NCI-H526 (cell line): ENCODE measurements at places on chromosomes 3 and 15.
A peak's percentile ranks its signal among the peaks of the same experiment; 100 is the strongest.

DNA sequence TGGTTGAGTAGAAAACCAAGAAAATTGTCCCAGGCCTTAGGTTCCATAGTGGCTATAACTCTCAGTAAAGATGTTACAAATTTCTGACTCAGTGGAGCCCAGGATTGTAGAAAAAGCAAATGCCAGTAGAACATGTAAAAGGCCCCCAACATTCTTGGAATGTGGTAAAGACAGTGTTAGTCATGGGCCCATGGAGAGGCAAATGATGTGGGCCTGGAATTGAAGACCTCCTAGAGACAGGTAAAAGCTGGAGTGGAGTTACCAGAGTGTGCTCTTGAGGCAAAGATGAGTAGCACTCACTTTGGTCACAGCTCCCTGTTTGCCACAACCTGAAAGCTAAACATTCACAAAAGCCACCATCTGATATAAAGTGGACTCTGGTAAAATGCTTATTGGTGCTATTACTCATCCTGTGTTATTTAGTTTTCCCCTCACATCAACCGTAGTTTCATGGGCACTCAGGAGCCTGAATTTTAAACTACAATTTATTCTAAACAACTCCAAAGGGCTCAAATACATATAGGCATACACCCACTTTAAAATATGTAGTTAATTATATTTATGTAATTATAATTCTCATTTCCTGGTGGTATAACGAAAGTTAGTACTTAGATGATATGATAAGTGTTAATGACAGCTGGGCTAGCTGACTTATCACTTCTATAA lies 359.6 kb upstream of the NECTIN3 start:
- no peak for DNase-seq

GRCh38 chr3:188043891-188044290 lies 110.1 kb upstream of the LPP start:
- DNase-seq = no peak

DNA sequence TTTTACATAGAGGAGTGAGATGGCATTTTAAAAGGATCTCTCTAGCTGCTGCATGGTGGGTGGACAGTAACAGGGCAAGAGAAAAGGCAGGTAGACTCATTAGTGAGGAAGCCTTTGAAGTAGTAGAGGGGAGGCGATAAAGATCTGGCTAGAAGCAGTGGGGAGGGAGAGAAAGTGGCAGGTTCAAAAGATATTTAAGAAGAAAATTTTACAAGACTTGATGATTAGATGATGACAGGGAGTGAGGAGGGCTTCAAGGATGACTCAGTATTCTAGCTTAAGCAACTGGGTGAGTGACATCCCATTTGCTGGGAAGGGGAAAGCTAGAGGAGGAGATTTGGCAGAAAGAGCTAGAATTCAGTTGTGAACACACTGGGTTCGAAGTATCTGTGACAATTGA lies 3.8 kb upstream of the BRPF1 start:
- DNase-seq = no peak

DNA sequence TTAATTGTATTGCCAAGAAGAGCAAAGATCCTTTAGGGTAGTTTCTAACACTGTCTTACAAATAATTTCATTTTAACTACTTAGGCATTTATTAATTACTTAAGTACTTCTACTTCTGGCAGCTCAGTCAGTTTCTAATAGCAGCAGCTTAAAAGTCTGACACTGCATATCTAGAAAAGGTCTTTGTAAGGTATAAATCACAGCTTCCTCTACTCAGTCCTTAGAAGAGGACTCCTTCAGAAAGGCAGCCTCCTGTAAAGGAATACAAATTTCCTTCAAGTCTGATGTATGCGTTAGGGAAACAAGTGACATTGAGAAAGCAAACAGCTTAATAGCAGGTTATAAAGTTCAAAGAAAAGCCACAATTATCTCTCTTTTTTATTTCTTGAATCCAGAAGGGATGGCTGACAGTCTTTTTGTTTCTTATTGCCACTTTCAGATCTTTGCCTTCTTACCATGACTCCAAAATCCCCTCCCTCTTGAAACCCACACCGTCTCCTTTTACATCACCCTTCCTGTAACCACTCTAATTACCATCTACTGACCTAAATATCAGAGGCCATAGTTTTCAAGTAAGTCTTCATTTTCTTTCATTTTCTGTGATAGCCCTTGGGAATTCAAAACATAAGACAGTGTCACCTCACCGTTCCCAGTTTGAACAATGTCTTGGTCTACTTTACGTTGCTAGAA lies 109.5 kb downstream of the CGGBP1 start:
- DNase-seq = no peak

DNA sequence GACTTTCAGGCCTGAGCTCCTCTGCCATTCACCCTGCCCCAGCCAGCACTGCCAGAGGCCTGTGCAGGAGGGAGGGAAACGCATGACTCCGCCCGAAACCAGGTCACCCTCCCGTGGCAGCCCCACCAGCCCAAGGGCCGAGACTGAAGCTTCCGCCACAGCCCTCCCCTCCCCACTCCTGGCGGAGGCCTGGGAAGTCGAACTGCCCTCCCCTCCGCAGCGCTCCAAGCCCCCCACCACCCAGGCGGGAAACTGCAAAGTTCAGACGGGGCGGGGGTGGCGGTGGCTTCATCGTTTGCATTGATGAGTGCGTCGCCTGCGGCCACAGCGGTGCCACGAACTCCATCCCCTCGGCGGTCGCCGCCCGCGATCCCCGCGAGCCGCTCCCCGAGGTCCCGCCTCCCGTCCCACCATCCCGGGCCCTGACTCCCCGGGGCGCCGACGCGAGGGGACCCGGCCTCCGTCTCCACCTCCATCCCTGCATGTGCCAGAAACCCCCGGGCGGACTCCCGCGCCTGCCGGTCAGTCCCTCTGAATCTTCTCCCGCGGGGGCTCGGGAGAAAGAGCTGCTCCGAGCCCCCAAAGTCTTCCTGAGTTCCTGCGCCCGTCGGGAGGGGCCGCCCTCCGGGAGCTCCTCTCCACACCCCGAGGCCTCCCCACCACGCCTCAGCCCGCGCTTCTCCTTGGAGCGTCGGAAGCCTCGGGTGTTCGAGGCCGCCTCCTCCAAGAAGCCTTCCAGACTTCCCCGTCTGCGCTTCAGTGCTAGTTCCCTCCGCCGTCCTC lies 698 bp downstream of the MELTF start:
- DNase-seq = peak; percentile 56

DNA sequence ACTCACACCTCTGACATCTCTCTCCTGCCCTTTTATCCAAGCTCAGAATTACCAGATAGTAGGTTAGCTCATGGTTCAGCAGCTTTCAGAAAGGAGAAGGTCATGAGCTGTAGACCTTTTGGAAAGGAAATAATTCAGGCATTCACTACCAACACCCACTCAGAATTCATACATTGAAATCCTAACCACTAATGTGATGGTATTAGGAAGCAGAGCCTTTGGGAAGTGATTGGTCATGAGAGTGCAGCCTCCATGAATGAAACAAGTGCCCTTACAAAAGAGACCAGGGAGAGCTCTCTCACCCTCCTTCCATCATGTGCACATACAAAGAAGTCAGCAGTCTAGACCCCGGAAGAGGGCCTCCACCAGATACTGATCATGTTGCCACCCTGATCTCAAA lies 315.8 kb upstream of the CCDC54 start:
- DNase-seq = no peak

GRCh38 chr15:40130799-40131502 lies 22.3 kb upstream of the BMF start:
- DNase-seq = no peak

DNA sequence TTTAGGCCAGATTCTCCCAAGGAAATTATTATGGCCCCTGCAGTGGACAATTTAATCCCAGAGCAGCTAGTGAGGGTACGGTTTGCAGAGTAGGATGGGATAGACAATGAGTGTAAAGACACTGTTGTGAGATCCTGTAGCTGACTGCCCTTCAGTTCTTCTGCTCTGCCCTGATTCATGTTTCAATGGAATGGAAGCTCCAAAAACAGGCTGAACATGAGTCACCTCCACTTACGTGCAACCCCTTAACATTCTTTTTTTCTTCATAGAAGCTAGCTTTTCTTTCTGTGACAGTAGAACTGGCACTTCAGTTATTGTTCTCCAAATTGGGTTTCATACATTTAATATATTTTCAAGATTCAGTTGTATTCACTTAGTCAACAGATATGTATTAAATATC lies 32.1 kb downstream of the CLDN18 start:
- DNase-seq = no peak

DNA sequence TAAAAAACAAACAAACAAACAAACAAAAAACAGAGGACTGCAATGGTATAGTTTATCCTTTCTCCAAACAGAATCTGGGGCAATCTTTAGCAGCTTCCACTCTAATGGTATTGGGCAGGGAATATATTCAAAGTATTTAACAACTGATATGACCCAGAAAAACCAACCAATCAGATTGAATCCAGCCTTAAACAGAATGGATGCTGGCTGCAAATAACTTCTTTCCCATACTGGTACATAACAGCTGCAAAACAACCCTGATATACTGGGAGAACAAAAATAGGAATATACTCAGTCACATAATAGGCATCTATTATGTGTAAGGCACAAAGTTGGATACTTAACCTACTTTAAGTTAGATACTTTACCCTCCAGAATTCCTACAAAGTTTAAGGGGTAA lies 49.1 kb downstream of the UBR1 start:
- DNase-seq = no peak

GRCh38 chr3:115286529-115287197 lies 139.6 kb upstream of the ZBTB20 start:
- DNase-seq = no peak

DNA sequence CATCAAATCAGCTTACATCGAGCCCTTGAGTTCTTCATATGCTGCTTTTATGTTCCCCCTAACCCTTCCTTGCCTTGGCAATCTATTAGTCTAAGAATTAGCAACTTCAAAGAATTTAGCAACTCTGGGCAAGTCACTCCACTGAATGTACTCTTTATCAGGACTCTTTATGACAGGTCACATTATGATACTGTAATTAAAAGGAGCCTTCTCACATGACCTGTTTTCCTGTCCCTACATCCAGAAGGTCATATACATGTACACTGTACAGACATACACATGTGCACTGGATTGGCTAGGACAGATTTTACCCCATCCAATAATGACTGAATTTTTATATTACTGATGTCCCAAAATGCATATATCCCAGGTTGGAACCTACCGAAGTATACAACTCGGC lies 463.1 kb downstream of the SHQ1 start:
- no peak for DNase-seq
